Neural crest cell (in vitro differentiated cells): ENCODE measurements at places on chromosomes 5 and 9. TPM values are rescaled to one million over a fixed set of nuclear protein-coding genes. Genes with fewer than 3 reads are reported as not detected.
A peak's percentile ranks its signal among the peaks of the same experiment; 100 is the strongest.

PDE8B gene
- total RNA-seq: 0.44 and 1.1 TPM in 2 replicates

PCDHGB1 gene
- 2.8 and 3.0 TPM in 2 replicates for total RNA-seq

GRCh38 chr9:34086864-34087263 is 38.2 kb upstream of the UBAP2 start:
- no peak overlapping the region for H3K27ac ChIP-seq
- peaks cover 3% of the 10 kb centered on the region for H3K36me3 ChIP-seq
- no peaks in the 10 kb centered on the region for H3K27me3 ChIP-seq

DNA sequence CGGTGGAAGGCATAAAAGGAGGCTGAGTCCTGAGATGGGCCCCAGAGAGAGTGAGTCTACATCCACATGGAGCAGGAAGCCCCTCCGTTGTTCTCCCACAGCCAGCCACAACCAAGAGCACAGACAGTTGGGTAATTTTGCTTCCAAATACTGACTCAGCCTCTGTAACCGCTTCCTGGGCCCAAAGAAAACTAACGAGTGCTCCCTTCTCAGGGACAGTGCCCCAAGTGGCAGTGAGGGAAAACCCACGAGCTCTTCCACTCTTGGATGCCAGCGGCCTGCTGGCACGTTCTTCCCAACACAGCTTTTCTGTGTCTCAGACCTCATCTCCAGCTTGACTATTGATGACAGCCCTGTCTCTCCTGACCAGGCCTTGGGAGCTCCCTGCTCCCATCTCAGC is 207.6 kb downstream of the FSTL4 start:
- no peak overlapping the region for H3K27ac ChIP-seq
- no peak overlapping the region for H3K4me3 ChIP-seq
- H3K36me3 ChIP-seq: no peaks in the 10 kb centered on the region
- DNase-seq: no peak
- H3K4me1 ChIP-seq: peaks cover 23% of the 10 kb centered on the region

- no peaks in the 10 kb centered on the region for H3K27me3 ChIP-seq
- DNase-seq: no peak
- H3K27ac ChIP-seq: peak overlapping the region; percentile 20
- peaks cover 5% of the 10 kb centered on the region for H3K36me3 ChIP-seq
- peaks cover 11% of the 10 kb centered on the region for H3K4me1 ChIP-seq
Measured at GRCh38 chr9:35562895-35563780, 41.9 kb upstream of the TESK1 start.

- H3K36me3 ChIP-seq: peaks cover 5% of the 10 kb centered on the region
- H3K27ac ChIP-seq: peak overlapping the region; percentile 59
- H3K4me3 ChIP-seq: no peak overlapping the region
- H3K27me3 ChIP-seq: no peaks in the 10 kb centered on the region
- no peak for DNase-seq
- H3K4me1 ChIP-seq: peaks cover 32% of the 10 kb centered on the region
Measured at GRCh38 chr5:113047234-113047633, 70.6 kb downstream of the DCP2 start.

GRCh38 chr5:16852251-16853005 is 83.7 kb downstream of the MYO10 start:
- DNase-seq: no peak
- no peaks in the 10 kb centered on the region for H3K27me3 ChIP-seq

- peaks cover 2% of the 10 kb centered on the region for H3K36me3 ChIP-seq
- H3K4me1 ChIP-seq: peaks cover 46% of the 10 kb centered on the region
- H3K4me3 ChIP-seq: no peak overlapping the region
- no peak overlapping the region for H3K27ac ChIP-seq
Measured at GRCh38 chr5:172436078-172436878, 18.0 kb downstream of the SH3PXD2B start.

- H3K36me3 ChIP-seq: no peaks in the 10 kb centered on the region
- H3K4me1 ChIP-seq: peaks cover 31% of the 10 kb centered on the region
- DNase-seq: no peak
- H3K27me3 ChIP-seq: no peaks in the 10 kb centered on the region
- peak overlapping the region; percentile 5 for H3K4me3 ChIP-seq
Measured at GRCh38 chr9:37293664-37294524, 128.6 kb upstream of the GRHPR start.

GRCh38 chr5:113017881-113018635 is 41.5 kb downstream of the DCP2 start:
- peaks cover 12% of the 10 kb centered on the region for H3K36me3 ChIP-seq
- DNase-seq: no peak
- no peaks in the 10 kb centered on the region for H3K27me3 ChIP-seq

DNA sequence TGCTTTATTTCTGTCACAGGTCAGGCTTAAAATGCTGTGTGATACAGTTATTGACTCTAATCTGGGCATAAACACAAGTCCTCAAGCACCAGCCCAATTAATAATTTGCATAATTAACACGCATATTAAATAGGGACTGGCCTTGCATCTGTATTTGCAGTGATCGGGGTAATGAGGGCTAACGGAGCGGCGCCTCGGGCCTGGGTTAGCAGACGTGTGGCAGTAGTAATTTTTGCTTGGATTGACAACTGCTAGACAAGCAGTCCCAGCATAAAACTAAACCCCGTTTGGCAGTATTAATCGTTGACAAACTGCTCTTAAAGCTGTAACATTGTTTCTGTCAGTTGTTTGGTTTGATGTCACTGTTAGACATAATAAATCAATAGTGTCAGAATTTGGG is 109.2 kb downstream of the PBX3 start:
- no peak overlapping the region for H3K27ac ChIP-seq
- H3K4me1 ChIP-seq: peaks cover 9% of the 10 kb centered on the region
- no peak for DNase-seq
- H3K36me3 ChIP-seq: peaks cover 7% of the 10 kb centered on the region

DNA sequence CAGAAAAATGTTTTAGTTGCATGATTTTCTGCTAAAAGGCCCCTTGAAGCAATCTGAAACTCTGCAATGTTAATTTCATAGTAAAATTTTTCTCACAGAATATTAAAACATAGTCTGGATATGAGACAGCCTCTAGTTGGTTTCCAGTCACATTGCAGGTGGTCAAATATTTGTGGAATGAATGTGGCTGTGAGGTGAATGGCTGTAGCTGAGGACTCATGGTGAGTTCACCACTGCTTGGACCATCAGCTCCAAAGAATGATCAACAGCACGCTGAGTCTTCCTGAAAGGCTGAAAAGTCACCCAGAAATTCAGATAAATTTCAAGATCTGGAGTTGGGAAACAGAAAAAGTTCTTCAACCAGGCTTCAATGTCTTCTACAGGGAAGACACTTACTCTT is 79.8 kb downstream of the MAT2B start:
- H3K27ac ChIP-seq: no peak overlapping the region
- no peak for DNase-seq
- no peaks in the 10 kb centered on the region for H3K4me1 ChIP-seq
- H3K4me3 ChIP-seq: no peak overlapping the region
- peaks cover 4% of the 10 kb centered on the region for H3K27me3 ChIP-seq
- H3K36me3 ChIP-seq: peaks cover 2% of the 10 kb centered on the region

- no peak overlapping the region for H3K27ac ChIP-seq
- no peaks in the 10 kb centered on the region for H3K27me3 ChIP-seq
- no peak for DNase-seq
- H3K4me1 ChIP-seq: peaks cover 8% of the 10 kb centered on the region
- no peaks in the 10 kb centered on the region for H3K36me3 ChIP-seq
- H3K4me3 ChIP-seq: no peak overlapping the region
Measured at GRCh38 chr5:102921341-102922044, 166.4 kb downstream of the PAM start.

GRCh38 chr9:70587201-70587600 is 172.7 kb upstream of the KLF9 start:
- no peak overlapping the region for H3K27ac ChIP-seq
- H3K4me1 ChIP-seq: no peaks in the 10 kb centered on the region
- H3K36me3 ChIP-seq: no peaks in the 10 kb centered on the region

GRCh38 chr5:145923405-145923804 is 13.0 kb upstream of the SH3RF2 start:
- H3K36me3 ChIP-seq: no peaks in the 10 kb centered on the region
- H3K4me3 ChIP-seq: no peak overlapping the region
- no peaks in the 10 kb centered on the region for H3K27me3 ChIP-seq

- DNase-seq: no peak
Measured at GRCh38 chr5:58185801-58186200, 274.1 kb downstream of the PLK2 start.

GRCh38 chr5:32231929-32232328 is 57.8 kb upstream of the GOLPH3 start:
- H3K4me3 ChIP-seq: no peak overlapping the region
- no peak overlapping the region for H3K27ac ChIP-seq
- DNase-seq: no peak
- H3K4me1 ChIP-seq: peaks cover 19% of the 10 kb centered on the region

- no peaks in the 10 kb centered on the region for H3K36me3 ChIP-seq
- no peak overlapping the region for H3K4me3 ChIP-seq
- no peaks in the 10 kb centered on the region for H3K27me3 ChIP-seq
- H3K27ac ChIP-seq: peak overlapping the region; percentile 48
Measured at GRCh38 chr9:134204041-134204440, 39.7 kb upstream of the RNU6ATAC start.

GRCh38 chr9:30522486-30522885 is 1862.0 kb upstream of the ACO1 start:
- no peak for DNase-seq
- H3K36me3 ChIP-seq: no peaks in the 10 kb centered on the region
- no peak overlapping the region for H3K4me3 ChIP-seq
- H3K27me3 ChIP-seq: no peaks in the 10 kb centered on the region
- no peaks in the 10 kb centered on the region for H3K4me1 ChIP-seq

- no peak overlapping the region for H3K27ac ChIP-seq
- no peaks in the 10 kb centered on the region for H3K36me3 ChIP-seq
- H3K4me1 ChIP-seq: peaks cover 20% of the 10 kb centered on the region
Measured at GRCh38 chr5:151254556-151254955, 1.6 kb downstream of the GM2A start.

DNA sequence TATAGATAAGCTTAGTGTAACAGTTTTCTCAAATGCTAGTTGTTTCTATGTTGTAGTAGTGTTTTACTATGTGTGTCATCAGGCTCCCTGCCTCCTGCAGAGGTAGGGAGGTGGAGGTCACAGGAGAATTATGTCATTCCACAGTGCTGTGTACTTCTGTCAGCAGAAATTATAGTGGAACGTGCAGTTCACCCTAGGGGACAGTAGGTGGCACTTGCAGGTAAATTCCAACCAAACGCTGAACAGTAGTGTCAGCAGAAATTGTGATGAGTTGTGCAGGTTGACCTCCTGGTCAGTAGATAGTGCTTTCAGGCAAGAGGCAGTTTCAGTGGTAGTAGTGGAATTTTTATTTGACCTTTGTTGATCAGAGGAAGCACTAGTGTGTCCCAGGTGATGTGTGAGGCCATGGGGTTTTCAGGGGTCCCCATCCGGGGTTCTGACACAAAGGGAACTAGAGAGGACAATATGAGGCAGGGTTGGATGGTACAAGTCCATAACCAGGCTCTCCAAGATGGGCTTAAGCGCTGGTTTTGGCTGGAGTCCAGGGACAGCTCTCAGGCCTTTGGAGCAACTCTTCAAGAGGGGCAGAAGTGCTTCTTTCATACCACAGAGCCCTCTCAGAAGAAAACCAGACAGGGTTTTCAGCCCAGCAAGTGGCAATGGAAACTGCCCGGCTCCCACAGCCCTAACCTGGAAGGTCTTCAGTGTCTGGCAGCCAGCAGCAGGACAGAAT is 402.9 kb downstream of the CYLC2 start:
- no peaks in the 10 kb centered on the region for H3K36me3 ChIP-seq
- DNase-seq: peak; percentile 6
- no peak overlapping the region for H3K4me3 ChIP-seq
- H3K27ac ChIP-seq: no peak overlapping the region
- H3K4me1 ChIP-seq: no peaks in the 10 kb centered on the region

GRCh38 chr9:38486837-38487236 is 62.6 kb upstream of the IGFBPL1 start:
- H3K27me3 ChIP-seq: peaks cover 3% of the 10 kb centered on the region
- H3K36me3 ChIP-seq: no peaks in the 10 kb centered on the region
- no peak for DNase-seq
- H3K27ac ChIP-seq: no peak overlapping the region
- no peak overlapping the region for H3K4me3 ChIP-seq
- peaks cover 29% of the 10 kb centered on the region for H3K4me1 ChIP-seq

DNA sequence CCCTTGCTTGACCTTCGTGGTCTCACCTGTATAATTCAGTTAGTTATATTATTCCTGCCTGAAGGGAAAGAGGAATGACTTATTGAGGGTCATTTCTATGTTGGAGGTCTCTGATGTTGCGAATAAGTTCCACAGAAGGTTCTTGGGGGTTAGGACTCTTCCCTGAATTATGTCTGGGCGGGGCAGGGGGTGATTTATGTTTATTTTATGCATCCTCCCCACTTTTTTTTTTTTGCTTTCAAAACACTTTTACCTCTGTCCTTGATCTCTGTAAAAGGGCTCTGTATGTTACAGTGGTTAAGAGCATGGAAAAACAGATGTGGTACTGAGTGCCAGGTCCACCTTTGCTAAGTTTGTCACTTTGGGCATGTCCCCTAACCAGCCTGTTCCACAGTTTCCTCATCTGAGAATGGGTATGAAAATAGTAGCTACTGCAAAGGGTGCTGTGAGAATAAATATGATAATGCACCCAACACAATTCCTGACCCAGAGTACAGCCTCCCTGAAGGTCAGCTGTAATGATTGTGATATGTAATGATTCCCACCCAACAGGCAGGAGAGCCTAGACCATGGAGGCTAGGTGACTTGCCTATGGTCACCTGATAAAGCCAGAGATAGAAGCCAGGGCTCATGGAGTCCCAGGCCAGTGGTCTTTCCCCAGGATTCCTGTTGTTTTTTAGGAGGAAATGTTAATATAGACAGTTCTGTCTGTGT is 54.8 kb downstream of the SLC22A5 start:
- no peaks in the 10 kb centered on the region for H3K36me3 ChIP-seq
- no peak overlapping the region for H3K4me3 ChIP-seq
- no peaks in the 10 kb centered on the region for H3K27me3 ChIP-seq
- H3K4me1 ChIP-seq: peaks cover 14% of the 10 kb centered on the region
- H3K27ac ChIP-seq: no peak overlapping the region
- DNase-seq: no peak

DNA sequence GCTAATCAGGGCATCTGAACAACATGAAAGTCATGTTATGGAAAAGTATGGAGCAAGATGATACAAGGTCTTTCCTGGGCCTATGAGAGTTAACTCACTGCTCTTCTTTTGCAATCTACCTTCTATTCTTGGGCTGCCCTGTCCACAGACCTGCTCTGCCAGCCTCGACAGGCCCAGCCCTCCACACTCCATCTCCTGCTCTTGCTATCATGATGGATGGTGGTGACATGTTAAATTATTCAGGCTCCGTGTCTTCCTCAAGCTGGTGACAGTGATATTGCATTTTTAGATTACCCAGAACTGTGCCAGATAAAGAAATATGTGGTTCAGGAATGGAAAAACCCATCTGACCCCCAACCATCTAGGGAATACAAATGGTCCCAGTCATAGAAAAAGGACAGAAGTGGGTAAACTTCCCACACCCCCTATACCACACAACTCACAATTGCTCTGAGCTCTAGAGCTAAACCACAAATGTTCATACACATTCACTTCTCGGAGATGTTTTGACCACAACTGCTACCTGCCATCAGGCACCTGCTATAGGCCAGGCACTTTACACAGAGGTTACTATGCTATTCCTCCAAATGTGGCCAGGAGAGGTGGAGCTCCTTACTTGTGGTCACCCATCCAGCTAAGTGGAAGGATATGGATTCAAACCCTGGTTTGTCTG is 311.3 kb downstream of the ASTN2 start:
- H3K4me1 ChIP-seq: no peaks in the 10 kb centered on the region
- H3K36me3 ChIP-seq: no peaks in the 10 kb centered on the region
- no peak for DNase-seq
- H3K27ac ChIP-seq: no peak overlapping the region
- H3K4me3 ChIP-seq: no peak overlapping the region

GRCh38 chr9:136527721-136528710 is 17.8 kb downstream of the NOTCH1 start:
- peaks cover 6% of the 10 kb centered on the region for H3K27me3 ChIP-seq
- no peaks in the 10 kb centered on the region for H3K36me3 ChIP-seq
- peak overlapping the region; percentile 64 for H3K27ac ChIP-seq
- no peak for DNase-seq
- peak overlapping the region; percentile 82 for H3K4me3 ChIP-seq
